ENCODE measurements at places on chromosomes 3 and 15.

- no peak for DNase-seq
Measured at GRCh38 chr15:64895285-64896065, 16.2 kb upstream of the ANKDD1A start.

GRCh38 chr3:50269977-50270413 lies 1.0 kb downstream of the SEMA3B start:
- no peak for DNase-seq

- DNase-seq: no peak
Measured at GRCh38 chr3:170144437-170144843, 37.1 kb downstream of the PHC3 start.

DNA sequence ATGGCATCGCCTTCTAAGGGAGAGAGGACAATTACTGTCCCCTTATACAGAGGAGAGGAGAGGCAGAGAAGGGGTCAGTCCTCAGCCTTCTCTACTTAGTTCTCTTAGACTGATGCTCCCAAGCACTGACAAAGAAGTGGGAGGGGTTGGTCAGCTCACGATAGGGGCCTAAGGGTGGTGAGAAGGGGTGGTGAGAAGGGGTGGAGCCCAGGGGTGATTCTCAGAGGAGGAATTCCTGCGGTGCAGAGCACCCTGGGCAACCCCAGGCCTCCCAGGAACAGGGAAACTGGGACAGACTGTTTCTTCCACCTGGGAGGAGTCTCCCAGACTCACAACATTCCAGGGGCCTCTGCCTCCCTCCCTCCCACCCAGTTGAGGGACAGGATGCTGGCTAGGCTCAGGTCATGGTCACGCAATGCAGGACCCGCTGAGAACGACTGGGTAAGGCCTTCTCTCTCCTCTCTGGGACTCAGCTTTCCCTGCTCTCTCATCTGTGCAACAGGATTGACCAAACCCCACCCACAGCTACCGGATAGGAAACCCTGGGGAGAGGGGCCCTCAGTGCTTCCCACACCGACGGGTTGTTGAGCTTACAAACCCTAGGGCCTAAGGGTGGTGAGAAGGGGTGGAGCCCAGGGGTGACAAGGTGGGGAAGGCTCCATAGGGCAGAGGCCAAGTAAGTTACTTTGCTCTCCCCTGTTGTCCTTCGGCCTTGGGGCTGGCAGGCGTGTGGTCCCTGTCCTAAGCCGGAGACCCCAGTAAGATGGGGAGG lies 1.5 kb downstream of the TPRA1 start:
- DNase-seq: no peak

- no peak for DNase-seq
Measured at GRCh38 chr3:146226881-146227280, 24.0 kb downstream of the PLSCR4 start.

DNA sequence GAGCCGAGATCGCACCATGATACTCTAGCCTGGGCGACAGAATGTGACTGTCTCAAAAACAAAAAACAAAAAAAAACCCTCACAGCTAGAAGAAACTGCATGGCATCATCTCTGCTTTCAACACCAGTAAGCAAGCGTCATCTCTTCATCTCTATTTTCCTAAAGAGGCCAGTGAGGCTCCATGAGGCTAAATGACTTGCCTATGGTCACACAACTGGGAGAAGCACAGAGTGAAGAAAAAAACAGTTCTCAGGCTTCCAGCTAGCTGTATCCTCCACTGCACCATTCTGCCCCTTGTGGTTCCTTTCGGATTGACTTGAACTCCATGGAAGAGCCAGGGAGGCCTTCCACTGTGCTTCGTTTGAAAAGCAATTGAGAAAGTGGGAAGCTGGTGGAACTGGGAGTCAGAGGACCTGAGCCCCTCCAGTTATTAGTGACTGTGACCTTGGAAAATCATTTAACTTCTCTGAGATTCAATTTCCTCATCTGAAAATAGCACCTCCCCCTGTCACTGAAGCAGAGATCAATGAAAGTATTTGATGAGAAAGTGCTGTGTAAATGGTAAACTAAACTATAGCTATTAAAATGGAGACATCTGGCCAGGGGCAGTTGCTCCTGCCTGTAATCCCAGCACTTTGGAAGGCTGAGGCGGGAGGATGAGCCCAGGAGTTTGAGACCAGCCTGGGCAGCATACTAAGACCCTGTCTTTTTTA lies 32.1 kb upstream of the DENND4A start:
- no peak for DNase-seq

DNA sequence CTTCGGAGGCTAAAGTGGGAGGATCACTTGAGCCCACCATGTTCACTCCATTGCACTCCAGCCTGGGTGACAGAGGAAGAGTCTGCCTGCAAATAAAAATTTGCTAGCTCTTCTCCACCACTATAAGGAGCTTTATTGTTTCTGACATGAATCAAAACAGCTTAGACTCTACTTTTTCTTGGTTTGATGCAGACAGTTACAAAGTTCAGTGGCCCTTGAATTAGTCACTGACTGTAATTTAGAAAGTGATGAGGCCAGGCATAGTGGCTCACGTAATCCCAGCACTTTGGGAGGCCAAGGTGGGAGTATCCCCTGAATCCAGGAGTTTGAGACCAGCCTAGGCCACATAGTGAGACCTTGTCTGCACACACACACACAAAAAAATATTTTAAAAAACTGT lies 172.4 kb upstream of the CGNL1 start:
- DNase-seq: no peak

Measured in NCI-H187 (cell line).